Esophagus mucosa (tissue), 1 donor: ENCODE measurements at places on chromosomes 3 and 15. TPM values are rescaled to one million over a fixed set of nuclear protein-coding genes. Genes with fewer than 3 reads are reported as not detected.

DNA sequence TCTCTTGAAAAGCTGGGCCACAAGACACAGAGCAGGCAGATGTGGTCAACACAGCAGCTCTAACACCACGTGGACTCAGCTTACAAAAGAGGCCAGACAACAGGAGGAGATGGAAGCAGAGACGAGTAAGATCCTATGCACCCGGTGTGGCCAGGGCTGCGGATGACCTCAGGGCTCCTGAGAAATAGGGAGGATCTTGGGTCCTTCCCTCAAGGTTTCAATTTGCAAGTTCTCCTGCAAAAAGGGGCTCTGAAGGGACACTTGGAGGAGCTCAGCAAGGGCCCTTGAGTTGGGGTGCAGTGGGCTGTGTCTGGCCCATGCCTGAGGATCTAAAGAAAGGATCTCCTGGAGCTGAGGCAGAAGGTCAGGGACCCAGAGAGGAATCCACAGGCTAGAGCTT, 249.5 kb upstream of the IGF1R start:
- no peak for ATAC-seq

RAP2B gene
- 28.8 TPM for total RNA-seq

GRCh38 chr3:143060906-143061305, 58.7 kb upstream of the CHST2 start:
- no peak for ATAC-seq

ARPC4 gene
- total RNA-seq: 154 TPM

DNA sequence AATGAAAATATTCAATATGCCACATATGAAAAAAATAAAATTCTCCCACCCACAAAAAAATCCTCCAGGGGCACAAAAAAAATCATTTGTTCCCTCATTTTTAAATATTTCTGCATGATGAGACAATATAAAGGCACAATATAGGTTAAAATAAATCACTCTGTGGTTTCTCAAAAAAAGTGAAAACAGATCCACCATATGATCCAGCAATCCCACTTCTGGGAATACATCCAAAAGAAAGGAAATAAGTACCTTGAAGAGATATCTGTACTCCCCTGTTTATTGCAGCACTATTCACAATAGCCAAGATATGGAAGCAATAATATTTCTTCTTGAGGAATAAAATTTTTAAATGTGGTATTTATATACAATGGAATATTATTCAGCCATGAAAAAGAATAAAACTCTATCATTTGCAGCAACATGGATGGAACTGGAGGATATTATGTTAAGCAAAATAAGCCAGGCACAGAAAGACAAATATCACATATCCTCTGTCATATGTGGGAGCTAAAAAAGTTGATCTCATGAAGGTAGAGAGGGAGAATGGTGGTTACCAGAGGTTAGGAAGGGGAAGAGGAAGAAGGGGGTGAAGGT, 1.5 kb downstream of the ATP8B4 start:
- ATAC-seq: no peak

DNA sequence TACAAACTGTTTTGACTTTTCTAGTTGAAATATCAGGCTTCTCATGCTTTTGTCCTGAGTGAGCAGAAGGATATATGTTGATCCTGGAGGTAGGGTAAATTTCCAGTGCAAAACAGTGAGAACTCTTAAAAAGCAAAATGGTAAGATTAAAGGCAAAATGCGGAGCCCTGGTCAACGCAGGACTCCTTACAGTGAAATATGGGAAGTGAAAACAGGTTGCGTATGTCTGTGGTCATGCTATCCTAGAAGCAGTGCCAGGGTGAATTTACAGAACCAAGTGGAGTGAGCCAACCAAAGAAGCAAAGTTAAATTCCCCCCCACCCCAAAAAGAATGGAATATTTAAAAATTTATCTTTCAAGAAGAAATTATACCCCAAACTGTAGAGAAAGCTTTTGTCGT, 256.4 kb downstream of the NR2F2 start:
- ATAC-seq: no peak

CMTM8 gene
- total RNA-seq: 1.00 TPM

GRCh38 chr15:60399931-60400330, 2.1 kb upstream of the ANXA2 start:
- ATAC-seq: no peak

ASB14 gene
- not detected for total RNA-seq

SPTSSB gene
- 3.2 TPM for total RNA-seq

GRCh38 chr15:96327155-96327741, 3.3 kb upstream of the NR2F2 start:
- ATAC-seq: peak; percentile 40

GRCh38 chr3:73498764-73499622, 125.7 kb downstream of the PDZRN3 start:
- ATAC-seq: peak; percentile 51

FAM98B gene
- 8.9 TPM for total RNA-seq

DNA sequence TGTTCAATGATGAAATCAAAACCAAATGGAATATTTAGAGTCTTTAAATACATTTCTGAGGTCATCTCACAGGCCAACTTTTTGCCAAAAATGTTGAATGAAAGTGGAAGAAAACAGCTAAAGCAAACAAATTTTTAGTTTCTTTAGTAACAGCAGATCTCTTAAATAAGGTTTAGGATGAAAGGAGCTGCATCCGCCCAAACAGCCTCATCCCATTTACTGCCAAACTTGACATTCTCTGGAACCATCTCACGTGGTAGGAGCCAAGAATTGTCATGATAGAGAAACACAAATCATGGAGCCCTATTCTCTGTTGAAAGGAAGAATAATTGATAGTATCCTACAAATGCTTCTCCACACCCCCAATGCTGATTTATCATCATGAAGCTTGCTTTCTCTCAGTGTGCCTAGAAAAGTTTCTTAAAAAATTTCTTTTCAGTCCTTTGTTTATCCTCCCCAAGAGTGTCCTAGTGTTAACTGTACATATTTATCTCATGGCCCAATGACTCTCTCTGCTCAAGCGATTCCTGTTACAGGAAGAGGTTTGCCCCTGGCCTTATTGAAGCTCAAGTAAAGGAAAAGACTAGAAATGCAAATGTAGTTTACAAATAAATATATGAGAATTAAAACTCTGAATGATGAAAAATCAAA, 23.4 kb downstream of the SLC9A9 start:
- ATAC-seq: no peak

EFHB gene
- not detected for total RNA-seq

GRCh38 chr15:56963710-56964109, 45.3 kb downstream of the TCF12 start:
- no peak for ATAC-seq

IMPG2 gene
- total RNA-seq: 0.08 TPM
